SK-N-SH (cell line): ENCODE measurements at places on chromosomes 5 and 9.

GRCh38 chr9:108234811-108235210 lies 621.0 kb downstream of the ACTL7B start:
- DNase-seq: no peak

GRCh38 chr5:1008451-1009358 lies at the start of gene NKD2:
Gene NKD2, plus strand, starts transcription at chr5:1008802. Its CDS starts 256 bp downstream, at chr5:1009058.
- DNase-seq: peak; percentile 93

- DNase-seq: no peak
Measured at GRCh38 chr5:133736512-133736911, 124.2 kb upstream of the FSTL4 start.

- no peak for DNase-seq
Measured at GRCh38 chr5:197892-198489, 6.7 kb downstream of the LRRC14B start.

GRCh38 chr9:109875495-109876129 lies 95.6 kb downstream of the PALM2AKAP2 start:
- DNase-seq: no peak

DNA sequence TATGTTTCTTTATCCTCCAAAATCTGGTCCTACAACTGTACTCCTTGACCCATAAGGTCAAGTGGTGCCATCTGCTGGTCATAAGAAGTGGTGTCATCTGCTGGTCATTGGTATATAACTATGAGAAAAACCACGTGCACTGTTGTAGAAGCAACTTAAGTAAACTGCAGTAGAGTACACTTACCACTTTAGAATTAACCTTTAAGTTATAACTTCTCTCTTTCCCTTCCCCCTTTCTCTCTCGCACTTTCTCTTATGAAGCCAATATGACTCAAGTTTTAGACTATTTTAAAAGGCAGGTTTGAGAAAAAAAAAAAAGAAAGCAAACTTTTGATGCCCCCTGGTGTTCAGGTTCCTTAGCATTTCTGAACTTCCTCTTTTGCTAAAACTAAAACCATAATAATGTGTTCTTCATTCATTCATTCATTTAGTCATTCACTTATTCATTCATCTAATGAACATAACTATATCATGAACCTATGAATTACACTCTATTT lies 12.8 kb upstream of the MTAP start:
- DNase-seq: peak; percentile 34

DNA sequence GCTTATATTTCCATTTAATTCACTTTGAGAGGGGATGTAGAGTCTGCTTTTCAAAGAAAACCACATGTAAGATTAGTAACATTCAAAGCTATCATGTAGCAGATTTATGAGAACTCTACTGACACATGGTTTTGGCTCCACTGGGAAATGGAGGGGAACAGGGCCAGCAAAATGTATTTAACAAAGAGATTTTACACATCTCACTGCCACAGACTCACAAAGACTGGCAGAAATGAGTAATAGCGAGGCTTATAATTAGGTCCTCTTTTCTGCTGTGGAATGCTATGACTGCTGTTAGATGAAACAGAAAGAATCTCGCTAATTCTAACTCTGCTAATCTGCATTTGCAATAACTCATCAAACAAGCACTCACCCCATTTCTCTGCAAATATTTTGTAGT lies 4.5 kb downstream of the DAP start:
- no peak for DNase-seq

GRCh38 chr9:75889977-75890471 lies 449 bp upstream of the PCSK5 start:
- DNase-seq: peak; percentile 7
